Kasumi-1 (cell line): ENCODE measurements at places on chromosomes 16 and 17.

GRCh38 chr16:80875616-80876015, 71.2 kb upstream of the CDYL2 start:
- DNase-seq, result no peak

GRCh38 chr16:74731853-74732477, 31.3 kb upstream of the MLKL start:
- no peak for DNase-seq

GRCh38 chr16:80142281-80142680, 398.5 kb upstream of the DYNLRB2 start:
- no peak for DNase-seq

DNA sequence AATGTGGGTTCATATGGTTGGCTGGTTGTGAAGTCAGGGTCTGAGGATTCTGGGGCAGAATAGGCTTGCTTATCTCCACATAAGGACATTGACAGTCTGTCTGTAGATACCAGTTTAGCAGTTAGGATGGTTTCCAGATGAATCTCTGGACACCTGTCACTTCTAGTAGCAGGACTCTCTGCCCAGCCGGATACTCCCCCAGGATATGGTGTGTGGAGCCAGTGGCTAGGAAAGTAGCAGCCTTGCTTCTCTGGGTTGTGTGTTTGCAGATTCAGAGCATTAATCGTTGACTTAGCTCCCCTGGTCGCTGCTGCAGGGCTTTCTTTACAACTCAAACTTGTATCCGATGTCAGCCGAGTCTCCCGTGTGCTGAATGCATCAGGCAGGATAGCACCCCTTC, 45.2 kb downstream of the CLEC16A start:
- no peak for DNase-seq
